T-cell (primary cell): ENCODE measurements at places on chromosomes 4 and X.

DNA sequence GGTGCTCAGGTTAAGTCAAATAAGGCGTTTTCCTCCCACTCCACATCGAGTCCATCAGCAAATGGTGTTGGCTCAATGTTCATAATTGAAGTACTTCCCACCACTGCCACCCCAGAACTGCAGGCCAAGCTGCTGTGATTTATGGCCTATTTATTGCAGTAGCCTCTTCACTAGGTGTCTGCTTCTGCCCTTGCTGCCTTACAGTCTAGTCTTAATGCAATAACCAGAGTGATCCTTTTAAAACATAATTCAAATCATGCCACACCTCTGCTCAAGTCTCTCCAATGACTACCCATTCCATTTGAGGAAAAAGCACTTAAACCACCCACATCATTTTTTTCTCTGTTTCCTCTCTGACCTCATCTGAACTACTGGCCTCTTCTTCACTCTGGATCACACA, 220.3 kb downstream of the KCNIP4 start:
- no peak for DNase-seq

GRCh38 chr4:18463987-18464559, 442.5 kb upstream of the LCORL start:
- DNase-seq, result no peak

DNA sequence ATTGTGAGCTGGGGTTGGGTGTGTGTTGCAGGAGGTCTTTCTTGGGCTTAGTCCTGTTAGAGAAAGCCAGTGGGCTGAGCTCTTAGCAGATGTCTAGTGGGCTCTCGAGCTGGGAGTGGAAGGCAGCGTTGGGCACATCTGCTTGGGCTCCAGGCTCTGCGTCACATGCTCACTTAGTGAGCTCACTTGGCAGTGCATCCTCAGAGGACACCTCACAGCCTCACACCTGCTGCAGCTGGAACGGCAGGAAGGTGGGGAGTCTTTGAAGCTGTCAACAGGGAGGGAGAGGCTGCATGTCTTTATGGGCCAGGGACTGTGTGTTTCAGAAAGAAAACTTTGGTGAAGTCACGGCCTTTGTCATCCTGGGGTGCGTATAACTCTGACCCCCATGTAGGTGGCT, 82.2 kb downstream of the PSAPL1 start:
- no peak for DNase-seq

DNA sequence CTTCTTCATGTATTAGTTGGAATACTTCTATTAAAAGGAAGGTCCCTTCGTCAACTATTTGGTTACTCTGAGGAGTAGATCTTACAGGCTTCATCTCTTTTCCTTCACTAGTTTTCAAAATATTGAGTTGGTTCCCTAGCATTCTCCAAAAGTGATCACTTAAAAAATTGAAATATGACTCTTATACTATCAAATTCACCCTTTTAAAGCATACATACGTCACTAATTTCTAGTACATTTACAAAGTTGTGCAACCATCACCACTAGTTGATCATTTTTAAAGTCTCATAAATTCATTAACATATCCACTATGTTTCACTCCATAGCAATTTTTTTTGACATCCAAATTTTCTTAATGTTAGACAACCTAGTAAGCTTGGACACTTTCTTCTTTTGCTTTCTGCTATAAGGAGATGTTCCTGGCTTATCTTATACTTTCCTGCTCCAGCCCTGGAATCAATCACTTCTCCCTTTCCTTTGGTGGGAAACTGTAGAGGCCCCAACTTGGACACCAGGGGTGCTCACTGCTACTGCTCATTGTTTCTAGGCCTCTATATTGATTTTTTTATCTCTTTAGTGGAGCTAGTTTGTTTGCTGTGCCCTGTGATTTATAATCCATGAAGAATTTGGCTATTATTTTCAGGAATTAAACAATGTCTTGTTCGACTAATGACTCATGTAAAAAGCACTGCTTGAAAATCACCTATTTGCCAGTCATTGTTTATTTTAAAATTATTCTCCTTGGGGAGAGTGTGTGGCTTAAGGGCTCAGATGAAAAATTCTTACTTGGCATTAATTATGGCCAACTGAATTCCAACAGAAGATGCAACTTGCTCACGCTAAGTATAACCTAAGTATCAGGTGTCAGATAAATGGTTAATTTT, 4.0 kb upstream of the ZFX start:
- DNase-seq, result no peak

- DNase-seq, result no peak
These were observed 93.6 kb downstream of the TSPAN5 start for GRCh38 chr4:98564852-98565251.

DNA sequence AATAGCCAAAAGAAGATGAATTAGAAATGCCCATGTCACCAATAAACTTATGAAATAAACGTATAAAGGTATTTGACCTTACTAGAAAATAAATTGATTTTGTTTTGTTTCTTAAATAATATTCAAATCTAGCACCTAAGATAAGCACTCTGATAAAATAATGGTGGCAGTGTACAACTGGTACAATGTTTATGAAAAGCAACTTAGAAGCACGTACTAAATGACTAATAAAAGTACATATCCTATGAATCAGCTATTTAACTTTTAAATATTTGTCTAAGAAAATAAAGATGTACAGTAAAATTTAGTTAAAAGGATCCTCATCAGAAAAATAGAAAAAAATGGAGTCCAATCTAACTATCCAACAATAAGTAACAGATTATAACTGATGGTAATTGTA, 6.7 kb downstream of the MANBA start:
- no peak for DNase-seq

DNA sequence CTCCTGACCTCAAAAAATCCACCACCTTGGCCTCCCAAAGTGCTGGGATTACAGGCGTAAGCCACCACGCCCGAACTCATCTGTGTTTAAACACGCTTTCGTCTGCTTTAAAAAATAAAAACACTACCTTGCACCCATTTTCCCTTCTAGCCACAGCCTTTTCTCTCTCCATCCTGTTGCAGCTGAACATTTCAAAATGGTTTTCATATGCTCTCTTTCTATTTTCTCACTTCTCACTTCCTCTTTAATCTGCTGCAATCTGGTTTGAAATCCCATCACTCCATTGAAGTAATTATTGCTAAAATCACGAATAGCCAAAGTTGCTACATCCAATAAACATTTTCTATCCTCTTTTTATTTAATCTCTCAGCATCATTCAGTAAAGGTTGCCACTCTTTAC, 70.0 kb downstream of the DCHS2 start:
- DNase-seq, result no peak

- DNase-seq, result no peak
These were observed 25.8 kb downstream of the FGFRL1 start for GRCh38 chr4:1036976-1037810.

- DNase-seq, result no peak
These were observed 1567.9 kb downstream of the ARAP2 start for GRCh38 chr4:34676400-34676799.

GRCh38 chr4:177485528-177485927, 43.3 kb upstream of the AGA start:
- DNase-seq, result no peak

- no peak for DNase-seq
These were observed 2463.1 kb downstream of the ARAP2 start for GRCh38 chr4:33780952-33781791.

DNA sequence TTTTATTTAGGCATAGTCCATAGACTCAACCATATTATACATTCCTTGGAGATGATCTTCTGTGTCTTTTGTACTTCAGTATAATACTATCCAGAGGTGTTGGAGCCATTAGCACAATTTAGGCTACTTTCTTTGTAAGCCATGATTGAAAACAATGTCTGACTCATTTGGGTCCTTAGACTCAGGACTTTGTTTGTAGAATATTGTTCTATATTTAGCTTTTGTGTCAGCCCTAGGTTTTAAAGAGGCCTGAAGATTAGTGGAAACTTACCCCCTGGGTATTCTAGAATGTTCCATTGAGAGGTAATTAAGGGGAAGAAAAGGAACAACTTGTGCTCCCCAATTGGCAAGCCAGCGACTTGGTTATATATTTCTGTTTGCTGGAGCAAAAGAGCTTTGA, 145.2 kb upstream of the SCML1 start:
- DNase-seq, result no peak

DNA sequence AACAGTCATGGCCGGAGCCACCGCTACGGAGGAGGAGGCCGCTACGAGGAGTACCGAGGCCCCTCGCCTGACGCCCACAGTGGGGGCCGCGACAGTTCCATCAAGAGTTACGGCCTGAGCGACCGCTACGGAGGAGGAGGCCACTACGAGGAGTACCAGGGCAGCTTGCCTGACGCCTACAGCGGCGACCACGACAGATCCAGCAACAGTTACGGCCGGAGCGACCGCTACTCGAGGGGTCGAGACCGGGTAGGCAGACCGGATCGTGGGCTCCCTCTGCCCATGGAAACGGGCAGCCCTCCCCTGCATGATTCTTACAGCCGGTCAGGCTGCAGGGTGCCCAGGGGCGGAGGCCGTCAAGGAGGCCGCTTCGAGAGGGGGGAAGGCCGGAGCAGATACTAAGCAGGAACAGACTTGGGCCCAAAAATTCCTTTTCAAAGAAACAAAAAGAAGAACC, 3.1 kb downstream of the RBMXL3 start:
- no peak for DNase-seq

DNA sequence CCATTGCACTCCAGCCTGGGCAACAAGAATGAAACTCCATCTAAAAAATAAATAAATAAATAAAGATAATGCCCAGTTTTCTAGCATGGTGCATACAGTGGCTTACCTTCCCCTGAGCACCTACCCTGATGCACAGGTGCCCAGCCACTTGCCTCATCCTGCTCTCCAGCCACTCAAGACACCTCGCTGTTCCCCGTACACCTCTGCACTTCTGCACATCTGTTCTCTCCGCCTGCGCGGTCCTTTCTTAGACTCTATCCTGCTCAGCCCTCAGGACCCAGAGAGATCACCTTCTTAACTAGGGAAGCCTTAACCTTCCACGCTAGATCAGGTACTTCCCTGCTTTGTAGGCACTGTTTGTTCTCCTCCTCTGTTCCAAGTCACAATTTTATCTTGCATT, 2.9 kb downstream of the EVC start:
- no peak for DNase-seq

DNA sequence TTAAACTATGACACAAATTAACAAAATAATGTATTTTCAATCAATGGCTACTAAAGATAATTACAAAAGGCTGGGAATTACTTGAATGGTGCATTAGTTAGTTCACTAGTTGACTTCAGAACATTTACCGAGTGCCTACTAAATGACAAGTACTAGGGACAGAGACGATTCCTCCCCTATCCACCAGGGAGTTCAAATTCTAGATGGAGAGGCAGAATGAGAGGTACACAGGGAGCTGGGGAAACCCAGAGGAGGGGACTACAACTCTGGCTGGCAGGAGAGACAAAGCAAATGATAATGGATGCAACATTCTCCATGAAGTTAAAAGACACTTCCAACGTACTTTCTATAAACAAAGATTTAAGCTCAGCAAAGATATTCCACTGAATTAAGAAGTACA, 43.1 kb upstream of the MCF2 start:
- DNase-seq, result no peak

DNA sequence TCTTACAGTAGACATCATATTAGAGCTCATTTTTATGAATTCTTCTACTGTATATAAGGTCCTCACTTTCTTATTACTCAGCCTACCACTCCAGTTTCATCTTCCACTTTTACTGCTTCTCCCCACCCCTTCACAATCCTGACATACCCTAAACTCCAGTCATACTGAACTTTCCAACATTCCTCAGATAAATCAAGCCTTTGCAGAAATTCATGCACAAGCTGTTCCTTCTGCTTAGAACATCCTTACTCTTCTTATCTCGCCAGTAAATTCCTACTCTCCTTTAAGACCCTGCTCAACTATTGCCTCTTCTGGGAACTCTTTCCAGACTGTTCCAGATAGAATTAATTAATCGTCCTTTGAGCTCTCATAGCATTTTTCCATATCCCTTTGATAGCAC, 24.8 kb downstream of the RTL9 start:
- no peak for DNase-seq

DNA sequence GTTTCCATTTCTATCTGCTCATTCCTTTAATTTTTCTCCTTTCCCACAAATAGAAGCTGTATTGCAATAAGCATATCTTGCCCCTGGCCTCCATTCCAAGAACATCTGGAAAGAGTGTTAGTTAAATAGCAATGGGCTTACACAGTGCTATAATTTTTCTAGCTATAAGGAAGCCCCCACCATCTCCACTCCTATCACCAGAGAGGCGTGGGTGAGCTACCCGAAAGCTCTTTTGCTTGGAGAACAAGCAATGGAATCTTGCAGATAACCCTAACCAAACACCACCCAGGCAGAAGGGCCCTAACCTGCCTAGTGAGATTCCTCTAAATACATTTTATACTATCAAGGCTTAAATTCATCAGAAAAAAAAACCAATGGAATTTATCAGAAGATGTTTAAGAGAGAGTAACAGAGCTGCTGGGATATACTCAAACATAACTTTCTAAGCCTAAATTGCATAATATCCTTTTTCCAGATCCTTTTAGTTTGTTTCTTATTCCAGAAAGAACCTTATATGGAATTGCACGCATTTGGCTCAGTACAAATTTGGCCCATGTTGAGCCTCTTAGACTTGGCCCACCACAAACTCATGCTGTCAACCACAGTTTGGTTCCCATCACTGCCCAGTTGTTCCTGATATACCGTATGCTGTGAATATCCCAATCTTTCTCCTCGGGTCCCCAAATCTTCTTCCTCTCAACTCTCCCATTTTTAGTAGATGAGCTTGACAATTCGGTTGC, 91.6 kb upstream of the PLAC1 start:
- DNase-seq, result no peak
